ENCODE measurements at places on chromosomes 6 and 20.

- DNase-seq: no peak
Observed at GRCh38 chr6:111469543-111469942, 13.5 kb downstream of the REV3L start.

GRCh38 chr6:92667843-92668242 is 751.5 kb downstream of the EPHA7 start:
- DNase-seq: no peak

GRCh38 chr6:123745895-123746294 is 57.8 kb upstream of the NKAIN2 start:
- DNase-seq: no peak

GRCh38 chr6:149939356-149939648 is 2.5 kb upstream of the ULBP2 start:
- no peak for DNase-seq

GRCh38 chr6:106421496-106421895 is 61.0 kb downstream of the CRYBG1 start:
- no peak for DNase-seq
